IPS-NIHi11 (cell line): ENCODE measurements at places on chromosomes 6 and 20.

DNA sequence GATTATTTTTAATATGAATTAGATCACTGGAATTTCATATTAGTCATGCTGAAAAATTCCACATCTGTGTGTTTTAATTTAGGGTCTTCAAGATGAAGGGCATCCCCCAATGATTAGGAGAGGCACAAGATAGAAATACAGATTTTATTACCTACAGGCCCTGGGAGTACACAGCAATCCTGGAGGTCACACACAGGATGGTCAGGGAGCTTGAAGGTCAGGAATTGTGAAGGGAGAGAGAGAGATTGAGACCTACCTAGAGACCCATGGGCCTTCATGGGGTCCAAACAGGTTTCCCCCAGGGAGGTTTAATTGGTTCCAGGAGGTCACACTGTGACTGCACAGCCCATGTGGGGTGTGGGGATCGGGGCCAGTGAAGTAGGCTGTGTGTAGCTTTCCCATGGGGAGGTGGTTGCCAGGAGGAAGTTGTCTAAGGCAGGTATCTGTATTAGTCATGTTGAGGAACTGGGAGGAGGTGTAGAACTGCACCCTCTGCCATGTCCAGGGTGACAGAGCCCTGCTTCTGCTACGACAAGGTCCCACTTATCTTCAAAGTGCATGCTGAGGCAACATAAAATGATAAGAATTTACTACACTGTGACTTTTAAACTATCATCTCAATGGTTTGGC is 18.3 kb downstream of the SNX9 start:
- no peak for DNase-seq

- DNase-seq: peak; percentile 28
These were observed 20.2 kb downstream of the FBXL4 start for GRCh38 chr6:98927534-98927933.

- DNase-seq: no peak
These were observed 37.9 kb upstream of the RCAN2 start for GRCh38 chr6:46528961-46529750.

- no peak for DNase-seq
These were observed 144.8 kb downstream of the GJA10 start for GRCh38 chr6:90038961-90039653.

DNA sequence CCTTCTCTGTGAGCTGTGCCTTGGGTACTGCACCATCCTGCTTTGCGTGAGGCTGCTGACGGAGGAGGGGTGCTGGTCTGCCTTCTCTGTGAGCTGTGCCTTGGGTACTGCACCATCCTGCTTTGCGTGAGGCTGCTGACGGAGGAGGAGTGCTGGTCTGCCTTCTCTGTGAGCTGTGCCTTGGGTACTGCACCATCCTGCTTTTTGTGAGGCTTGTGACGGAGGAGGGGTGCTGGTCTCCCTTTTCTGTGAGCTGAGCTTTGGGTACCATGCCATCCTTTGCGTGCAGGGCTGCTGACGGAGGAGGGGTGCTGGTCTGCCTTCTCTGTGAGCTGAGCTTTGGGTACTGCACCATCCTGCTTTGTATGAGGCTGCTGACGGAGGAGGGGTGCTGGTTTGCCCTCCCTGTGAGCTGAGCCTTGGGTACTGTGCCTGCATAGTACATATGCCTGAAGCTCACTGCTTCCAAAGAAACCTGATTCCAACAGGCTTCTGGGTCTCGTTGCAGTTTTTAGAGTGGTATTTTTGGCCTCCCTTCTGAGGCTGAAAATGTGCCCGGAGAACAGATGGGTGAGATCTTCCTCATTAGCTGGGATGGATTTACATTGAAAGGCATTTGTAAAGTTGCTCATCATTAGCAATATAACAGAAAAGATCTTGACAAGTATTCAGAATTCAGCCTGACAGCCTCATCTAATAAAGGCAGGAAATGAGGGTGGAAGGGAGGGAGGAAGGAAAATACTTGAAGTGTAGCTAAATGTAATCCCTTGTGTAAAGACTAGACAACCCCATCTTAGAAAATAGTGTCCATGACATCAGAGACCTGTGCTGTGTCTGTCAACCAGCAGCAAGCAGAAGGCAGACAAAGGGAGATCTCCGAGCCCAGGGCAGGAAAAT is 46.8 kb upstream of the UNC93A start:
- DNase-seq: peak; percentile 21

GRCh38 chr20:35005463-35005961 is 49.8 kb downstream of the MYH7B start:
- peak; percentile 9 for DNase-seq

DNA sequence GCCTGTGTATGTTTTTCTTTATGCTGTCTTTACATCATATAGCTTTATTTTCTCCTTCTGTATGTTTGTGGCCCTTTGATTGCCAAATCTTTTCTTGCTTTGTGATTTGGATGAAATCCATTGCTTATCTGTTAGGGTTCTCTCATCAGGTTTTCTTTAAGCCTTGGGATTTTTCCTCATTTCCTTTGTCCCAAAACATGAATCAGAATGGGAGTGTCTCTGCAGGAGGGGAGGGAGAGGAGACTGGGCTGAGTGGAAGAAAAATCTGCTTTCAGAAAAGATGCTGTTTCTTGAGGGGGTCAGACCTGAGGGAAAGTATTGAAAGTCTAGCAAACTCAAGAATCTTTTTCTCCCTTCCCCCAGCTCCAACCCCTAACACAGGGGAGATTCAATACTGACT is 758.0 kb upstream of the MMS22L start:
- DNase-seq: peak; percentile 26

DNA sequence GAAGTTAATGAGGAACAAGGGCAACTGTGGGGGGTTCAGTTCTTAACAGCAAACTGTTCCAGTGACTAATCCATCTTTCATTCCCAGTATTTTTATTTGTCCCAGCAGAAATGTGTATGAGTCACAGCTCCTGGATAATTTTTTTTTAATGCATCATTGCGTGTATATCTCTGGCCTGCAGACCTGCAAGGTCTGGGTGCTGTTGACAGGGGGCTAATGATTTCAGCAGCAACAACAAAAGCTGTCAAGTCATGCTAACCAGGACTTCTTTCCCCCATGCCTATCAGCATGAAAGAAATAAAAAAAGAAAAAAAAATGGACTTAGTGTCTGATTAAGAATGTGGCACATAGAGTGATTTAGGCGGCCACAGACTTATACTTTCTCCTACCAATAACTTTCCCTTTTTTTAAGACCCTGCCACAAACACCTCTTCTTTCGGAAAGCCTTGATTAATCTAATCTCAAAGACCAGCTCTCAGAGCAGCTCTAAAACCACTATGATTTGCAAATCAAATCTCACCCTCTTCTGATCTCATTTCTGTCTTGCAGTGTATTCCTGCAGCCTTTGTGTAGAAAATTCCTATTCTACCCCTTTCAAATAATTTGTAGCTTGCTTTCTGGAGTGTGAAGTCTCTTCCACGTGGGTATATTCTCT is 14.2 kb upstream of the PREX1 start:
- DNase-seq: no peak

GRCh38 chr6:145453376-145453775 is 281.9 kb downstream of the EPM2A start:
- DNase-seq: no peak

DNA sequence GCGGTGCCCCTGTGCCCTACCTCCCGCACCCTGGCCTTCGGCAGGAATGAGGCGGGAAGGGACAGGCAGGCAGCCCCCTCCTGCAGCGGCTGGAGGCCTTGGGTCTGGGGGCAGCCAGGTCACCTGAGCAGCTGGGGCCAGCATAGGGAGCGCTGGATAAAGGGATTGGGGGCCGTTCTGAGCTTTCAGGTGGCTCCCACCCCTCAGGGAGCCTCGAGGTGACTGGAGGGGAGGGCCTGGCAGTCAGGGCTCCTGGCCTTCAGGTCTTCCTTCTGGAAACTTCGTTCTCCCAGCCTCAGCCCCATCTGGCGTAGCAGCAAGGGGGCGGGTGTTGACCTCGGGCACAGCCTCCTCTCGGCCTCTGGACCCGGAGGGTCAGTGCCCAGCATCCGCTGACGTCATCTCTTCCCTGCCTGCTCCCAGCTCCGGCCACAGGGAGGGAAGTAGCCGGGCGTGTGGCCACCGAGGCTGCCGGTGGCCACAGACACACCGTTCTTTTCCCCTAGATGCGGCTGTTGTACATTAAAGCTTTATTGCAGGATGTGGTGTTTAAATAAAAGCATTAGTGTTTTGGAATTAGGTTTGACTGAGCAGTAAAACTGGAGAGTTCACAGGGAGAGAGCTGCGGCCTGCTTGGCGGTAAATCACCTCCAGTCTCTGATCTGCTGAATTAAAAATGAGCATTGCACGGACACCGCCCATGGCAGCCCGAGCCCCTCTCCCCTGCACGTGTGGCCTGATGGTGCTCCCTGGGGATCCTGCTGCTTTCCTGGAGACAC is 80.0 kb upstream of the GATA5 start:
- no peak for DNase-seq

DNA sequence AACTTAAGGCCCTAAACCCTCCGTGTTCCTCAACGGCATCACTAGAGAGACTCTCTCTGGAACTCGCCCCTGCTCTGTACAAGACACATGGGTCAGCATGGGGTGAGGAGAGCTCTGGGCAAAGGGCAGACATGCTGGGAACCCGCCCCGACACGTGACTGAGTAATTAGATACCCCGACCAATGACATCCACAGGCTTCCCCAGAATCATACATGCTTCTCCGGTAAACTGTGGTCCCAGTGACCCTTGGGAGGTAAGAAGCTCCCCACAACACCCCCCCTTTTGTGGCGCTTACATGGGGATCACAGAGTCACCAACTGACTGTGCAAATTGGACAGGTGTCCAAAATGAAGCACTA is 31.7 kb upstream of the RPS6KA2 start:
- DNase-seq: no peak

- DNase-seq: no peak
These were observed 41.8 kb downstream of the SSR1 start for GRCh38 chr6:7271205-7271534.

DNA sequence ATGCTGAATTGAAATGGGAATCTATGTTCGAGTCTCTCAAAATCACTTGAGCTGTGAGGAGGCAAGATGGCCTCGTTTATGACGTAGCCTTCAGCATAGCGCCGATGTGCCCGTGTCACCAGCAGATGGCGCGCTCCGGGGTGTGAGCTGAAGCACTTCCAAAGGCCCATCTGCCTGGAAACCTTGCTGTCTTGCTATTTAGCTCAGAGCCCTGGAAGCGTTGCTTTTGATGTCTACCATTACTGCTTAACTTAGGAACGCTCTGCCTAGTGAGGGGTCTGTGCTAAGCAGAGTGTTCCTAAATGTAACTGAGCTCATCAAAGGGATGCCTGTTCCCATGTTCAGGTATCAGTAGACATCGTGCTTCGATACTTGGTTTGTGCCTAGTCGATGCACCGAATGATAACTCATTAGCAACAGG is 67.7 kb downstream of the SYCP2L start:
- DNase-seq: peak; percentile 81

GRCh38 chr6:13431861-13432465 is 55.4 kb downstream of the GFOD1 start:
- DNase-seq: no peak

GRCh38 chr6:156867121-156867520 is 89.9 kb downstream of the ARID1B start:
- DNase-seq: no peak

- no peak for DNase-seq
These were observed 9.2 kb upstream of the ZNF318 start for GRCh38 chr6:43378631-43379030.

DNA sequence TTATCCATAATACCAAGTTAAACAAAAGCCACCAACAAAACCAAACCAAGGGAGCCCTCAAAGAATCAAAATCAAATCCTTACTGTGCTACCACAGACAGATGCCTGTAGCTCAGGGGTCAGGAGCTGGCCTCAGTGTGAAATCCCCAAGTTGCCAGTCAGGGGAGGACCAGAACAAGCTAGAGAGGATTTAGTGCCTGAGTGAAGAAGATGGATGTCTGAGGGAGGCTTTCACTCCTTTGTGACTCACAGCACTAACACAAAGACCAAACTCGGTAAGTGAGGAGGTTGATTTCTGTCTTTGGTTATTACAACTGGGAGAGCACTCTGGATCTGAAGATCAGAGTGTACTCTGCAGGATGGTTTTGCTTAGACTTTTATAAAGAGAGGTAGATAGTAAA is 189.9 kb upstream of the ZNF184 start:
- DNase-seq: no peak

DNA sequence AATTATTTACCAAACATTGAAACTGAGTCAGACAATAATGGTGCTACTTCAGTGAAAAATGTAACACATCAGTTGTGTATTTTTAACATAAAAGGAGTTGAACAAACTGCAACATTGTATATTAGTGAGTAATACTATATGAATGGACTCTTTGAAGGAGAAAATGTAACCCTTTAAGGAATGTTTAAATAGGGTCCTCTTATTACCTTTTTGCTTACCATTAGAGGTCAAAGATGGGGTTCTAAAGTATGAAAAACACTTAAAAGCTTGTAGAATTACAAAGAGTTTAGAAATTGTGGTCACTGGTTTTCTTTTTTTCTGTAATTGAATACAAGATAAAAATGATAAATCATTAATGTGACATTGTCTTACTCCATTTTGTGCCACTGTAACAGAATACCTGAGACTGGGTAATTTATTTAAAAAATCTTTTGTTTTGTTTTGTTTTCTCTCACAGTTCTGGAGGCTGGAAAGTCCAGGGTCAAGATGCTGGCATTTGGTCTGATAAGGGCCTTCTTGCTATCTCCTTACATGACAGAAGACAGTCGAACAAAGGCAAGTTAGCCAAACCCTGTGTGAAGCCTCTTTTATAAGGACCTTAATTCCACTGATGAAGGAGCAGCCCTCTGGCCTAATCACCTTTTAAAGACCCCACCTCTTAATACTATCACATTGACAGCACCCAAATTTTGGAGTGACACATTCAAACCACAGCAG is 43.2 kb downstream of the SESN1 start:
- no peak for DNase-seq

DNA sequence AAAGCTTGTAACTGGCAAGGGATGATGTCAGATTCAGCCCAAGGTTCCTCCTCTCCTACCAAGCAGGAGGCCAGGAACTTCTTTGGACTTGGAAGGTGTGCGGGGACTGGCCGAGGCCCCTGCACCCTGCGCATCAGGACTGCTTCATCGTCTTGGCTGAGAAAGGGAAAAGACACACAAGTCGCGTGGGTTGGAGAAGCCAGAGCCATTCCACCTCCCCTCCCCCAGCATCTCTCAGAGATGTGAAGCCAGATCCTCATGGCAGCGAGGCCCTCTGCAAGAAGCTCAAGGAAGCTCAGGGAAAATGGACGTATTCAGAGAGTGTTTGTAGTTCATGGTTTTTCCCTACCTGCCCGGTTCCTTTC is 14.4 kb downstream of the TNFAIP3 start:
- DNase-seq: no peak

- DNase-seq: no peak
These were observed 326.5 kb upstream of the MAP3K7 start for GRCh38 chr6:90913266-90913960.

DNA sequence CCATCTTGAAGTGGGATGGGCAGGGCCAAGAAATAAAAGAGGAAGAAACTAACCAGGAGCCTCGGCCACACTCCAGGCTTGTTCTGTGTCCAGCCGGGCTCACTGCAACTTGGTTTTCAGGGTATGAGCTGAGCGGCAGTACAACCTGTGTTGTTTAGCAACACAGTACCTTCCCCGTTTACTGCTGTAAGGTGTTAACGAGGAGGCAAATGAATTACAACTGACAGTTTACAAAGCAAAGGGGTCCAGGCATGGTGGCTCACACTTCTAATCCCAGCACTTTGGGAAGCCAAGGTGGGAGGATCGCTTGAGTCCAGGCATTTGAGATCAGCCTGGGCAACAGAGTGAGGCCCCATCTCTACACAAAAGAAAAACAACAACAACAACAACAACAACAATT is 481.3 kb upstream of the SULF2 start:
- no peak for DNase-seq

- DNase-seq: no peak
These were observed 39.9 kb downstream of the LMBRD1 start for GRCh38 chr6:69756907-69757306.

- DNase-seq: no peak
These were observed 223.0 kb upstream of the SYNCRIP start for GRCh38 chr6:85865420-85866369.
